ENCODE measurements at places on chromosomes 11 and 22.

DNA sequence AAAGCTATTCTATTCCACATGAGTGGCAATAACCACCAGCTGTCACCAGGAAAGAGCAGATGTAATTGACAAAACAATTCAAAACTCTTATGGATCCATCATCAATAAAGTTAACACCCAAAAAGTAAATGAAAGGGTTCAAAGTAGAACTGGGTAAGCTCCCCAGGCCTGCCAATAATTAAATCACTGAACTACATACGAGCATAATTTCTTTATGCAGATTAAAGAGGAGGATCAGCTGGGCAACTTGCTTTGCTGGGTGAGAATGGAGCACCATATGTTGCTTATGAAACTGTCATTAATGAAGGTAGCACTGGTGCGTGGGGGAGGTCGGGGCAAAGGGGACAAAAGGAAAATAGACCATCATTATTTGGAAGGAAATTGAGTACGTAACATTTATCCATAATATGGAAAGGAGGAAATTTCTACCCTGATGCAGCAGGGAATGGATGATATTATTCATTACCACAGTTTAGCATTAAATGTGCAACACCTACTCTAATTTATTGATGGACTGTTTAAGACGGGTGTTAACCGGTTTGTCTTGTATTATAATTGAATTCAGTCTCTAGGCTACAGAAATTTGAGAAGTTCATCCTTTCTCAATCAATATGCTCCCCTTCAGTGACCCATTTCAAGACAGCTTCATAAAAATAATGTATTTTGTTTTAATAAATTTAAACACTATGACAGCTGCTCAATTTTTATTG lies 315.9 kb downstream of the CADM1 start:
- DNase-seq, result no peak

GRCh38 chr11:124891373-124891861 lies 6.2 kb downstream of the ROBO4 start:
- DNase-seq, result no peak

GRCh38 chr11:133887692-133888332 lies 42.5 kb upstream of the SPATA19 start:
- DNase-seq, result no peak

GRCh38 chr22:24091551-24092420 lies 80.7 kb downstream of the CABIN1 start:
- no peak for DNase-seq

DNA sequence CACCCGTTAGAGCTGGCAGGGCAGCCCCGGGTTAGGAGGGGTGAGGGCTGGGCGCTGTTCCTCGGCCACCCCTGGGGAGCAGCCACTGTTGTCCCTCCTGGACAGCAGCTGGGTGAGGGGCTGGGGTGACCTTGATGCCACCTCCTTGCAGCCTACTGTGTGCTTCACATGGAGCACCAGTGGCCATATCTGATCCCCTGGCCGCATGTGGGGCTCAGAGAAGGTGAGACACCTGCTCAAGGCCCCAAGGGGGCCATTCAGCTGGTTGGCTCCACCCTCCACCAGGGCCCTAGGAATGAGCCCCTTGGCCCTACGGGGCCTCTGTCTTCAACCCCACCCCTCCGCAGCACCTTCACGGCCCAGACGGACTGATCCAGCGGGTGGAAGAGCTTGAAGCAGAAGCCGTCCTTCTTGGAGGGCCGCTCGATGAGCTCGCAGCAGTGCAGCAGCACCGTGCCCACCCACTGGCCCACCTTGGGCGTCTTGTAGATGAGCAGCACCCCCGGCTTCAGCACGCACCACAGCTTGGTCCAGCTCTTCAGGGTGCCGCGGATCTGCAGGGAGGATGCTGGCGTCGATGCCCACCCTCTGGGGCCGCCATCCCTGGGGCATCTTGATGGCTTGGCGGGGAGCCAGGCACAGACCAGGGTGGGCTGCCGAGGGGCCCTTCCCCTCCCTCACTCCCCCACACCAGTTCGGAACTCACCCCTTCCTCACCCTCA lies 44.9 kb downstream of the OSBPL5 start:
- no peak for DNase-seq

DNA sequence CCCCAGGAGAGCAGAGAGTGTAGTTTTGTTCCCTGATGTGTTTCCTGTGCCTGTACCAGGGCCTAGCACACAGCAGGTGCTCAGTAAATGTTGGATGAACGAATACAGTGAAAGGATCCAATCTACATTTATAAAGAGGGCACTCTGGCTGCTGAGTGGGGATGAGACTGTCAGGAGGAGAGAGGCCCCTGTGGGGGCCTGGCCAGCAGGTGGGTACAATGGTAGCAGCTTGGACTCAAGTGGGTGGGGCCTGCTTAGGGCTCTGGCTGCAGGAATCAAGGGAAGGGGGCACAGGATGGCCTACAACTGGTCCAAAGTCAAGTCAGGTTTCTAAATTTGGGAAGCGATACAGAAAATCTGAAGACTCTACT lies 156.6 kb upstream of the GRK3 start:
- DNase-seq, result no peak

DNA sequence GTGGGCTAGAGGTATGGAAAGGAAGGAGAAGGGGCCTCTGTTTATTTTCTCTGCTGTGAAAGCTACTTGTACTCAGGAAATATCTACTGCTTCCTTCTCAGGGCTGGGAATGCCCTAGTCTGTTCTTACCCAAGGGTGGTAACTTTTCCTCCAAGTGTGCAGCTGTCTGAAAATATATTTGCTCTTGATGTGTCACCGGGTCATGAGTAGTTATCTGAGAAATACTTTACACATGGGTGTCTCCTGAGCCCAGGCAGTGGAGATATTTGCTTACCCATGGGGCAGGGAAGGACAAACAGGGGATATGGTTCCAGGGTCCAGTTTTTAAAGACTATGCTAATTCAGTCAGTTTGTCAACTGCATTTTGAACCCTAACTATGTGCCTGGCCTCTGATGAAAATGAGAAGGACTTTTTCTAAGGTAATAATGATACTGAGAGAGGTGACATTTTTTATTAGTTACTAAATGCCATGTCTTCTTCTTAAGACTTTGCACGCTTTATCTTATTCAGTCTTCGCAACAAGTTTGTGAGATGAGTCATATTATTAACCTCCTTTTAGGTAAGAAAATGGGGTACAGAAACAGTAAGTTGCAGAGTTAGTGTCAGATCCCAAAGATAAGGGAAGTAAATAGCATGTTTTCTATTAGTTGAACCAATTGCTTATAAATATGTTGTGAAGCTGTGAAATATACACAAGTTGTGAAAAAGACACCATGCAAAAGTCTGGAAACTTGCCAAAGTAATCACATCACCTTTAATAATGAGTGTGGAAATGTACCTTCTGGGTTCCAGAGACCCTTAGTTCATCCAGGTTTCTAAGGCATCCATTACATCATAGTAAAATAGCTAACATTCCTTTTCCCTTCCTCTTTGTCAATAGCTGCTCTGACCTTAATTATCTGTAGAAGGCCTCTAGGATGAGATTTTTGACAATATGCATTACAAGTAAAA lies 22.9 kb downstream of the SYTL2 start:
- no peak for DNase-seq

DNA sequence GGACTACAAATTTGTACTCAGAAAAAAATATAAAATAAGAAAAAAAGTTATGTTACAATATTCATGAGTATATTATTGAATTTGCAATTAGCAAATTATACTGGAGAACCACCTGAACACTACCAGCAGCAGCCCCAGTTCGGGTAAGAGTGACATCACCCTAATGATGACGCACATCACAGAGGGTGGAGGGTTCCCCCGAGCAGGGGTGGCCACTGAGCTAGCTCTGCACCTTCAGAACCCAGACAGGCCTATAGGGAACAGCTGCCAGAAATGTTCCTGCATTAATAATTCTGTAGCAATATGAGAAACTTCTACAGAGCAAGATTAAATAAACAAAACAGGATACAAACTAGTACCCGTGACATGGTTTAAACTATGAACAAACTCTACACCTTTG lies 17.5 kb upstream of the ARAP1 start:
- DNase-seq, result no peak

DNA sequence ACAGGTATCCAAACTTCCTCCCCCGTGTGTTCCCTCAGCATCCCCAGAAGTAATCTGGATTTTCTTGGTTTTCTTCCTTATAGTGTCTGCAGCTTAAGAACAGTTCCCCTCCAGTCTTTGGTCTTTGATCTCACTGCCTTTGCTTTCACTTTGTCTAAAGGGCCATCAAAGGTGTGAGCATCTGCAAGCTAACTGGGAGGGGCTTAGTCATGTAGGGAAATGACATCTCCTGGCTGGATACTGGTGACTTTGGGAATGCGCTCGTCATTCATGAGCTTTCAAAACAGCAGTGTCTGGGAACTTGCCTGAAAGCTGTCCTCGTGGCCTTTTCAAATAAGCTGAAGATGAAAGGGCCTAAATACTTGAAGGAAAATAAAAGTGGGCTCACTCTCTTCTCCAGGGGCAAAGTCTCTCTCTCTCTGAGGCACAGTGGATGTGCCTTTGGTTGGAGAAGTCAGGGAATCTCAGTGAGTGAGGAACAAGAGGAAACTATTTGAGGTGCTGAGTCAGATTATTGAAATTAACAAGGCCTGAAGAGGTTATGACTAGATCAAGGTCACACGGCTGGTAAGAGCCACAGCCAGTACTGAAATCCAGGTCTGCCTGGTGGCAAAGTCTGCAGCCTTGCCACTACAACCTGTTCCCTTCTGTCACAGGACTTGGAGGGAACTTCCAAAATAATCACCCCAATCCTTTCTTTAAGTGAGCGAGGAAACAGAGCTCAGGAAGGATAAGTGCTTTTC lies 45.6 kb upstream of the TENM4 start:
- DNase-seq, result no peak

GRCh38 chr22:37953062-37953436 lies 352 bp downstream of the C22orf23 start:
- no peak for DNase-seq
